ENCODE measurements at places on chromosomes 4 and X. TPM values are rescaled to one million over a fixed set of nuclear protein-coding genes. Genes with fewer than 3 reads are reported as not detected.

DNA sequence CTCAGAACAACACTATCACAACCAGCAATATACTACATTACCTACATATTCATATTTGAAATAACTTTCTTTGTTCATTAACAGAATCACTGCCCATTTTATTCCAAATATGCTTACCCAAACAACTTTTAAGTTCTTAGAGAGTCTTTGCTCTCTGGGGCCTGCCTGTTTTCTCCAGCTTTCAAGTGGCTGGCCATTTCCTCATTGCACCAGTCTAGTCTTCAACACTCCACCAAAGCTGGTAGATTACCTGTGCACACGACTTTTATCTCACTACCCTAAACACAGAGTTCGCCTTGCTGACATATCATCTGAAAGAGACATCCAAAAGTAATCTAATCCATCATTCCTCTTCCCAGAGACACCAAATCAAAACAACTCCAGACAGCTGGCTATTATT, 66.2 kb downstream of the PRDM5 start:
- DNase-seq: no peak

DNA sequence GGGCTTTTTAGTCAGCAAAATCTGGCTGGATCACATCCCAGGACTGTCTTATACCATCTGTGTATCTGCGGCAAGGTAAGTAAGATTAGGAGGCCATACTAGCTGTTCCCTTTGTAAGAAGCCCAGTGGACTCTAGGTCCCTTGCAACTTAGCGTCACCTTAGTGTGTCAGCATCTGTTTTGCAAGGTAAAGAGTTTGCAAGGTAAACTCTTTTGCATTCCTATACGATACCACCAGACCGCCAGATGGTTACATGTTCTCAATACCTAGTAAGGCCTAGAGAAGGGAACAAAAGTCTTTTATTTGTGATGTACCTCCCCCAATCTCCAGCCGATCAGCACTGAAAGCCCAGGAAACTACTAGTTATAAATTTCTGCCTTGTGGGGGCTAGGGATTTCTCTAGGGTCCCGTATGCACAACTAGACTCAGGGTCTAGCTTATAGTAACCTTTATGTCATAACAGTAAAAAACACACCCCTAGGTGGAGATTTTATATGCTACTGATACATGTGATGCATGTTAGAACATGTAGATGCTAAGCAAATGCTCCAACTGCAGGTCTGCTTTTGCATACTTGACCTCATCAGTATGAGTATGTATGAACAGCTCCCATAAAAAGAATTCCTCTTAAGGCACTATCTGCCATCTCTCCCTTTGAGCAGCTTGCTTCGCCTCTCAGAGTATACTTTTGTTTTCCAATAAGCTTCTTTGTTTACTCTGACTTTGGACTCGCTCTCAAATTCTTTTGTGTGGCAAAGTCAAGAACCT, 78.4 kb downstream of the KCNIP4 start:
- no peak for DNase-seq

DNA sequence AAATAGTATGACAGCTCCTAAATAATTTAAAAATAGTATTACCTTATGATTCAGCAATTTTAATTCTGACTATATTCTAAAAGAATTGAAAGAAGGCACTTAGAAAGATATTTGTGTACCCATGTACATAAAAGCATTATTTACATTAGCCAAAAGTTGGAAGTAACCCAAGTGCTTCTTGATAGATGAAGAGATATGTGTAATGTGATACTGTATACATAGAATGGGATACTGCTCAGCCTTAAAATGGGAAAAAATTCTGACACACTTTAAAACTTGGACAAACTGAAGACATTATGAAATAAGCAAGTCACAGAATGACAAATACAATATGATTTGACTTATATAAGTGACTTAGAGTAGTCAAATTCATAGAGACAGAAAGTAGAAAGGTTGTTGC, 112.2 kb downstream of the IDS start:
- no peak for DNase-seq

Gene TEC
- total RNA-seq: 2.3 TPM
